ENCODE measurements at places on chromosomes 12 and 14.
A peak's percentile ranks its signal among the peaks of the same experiment; 100 is the strongest.

- peak; percentile 75 for DNase-seq
These were observed at the start of the genes C12orf60 and WBP11 for GRCh38 chr12:14803011-14803829. Gene C12orf60, plus strand, starts transcription at chr12:14803670. Its CDS starts 19,266 bp downstream, at chr12:14822936. Gene WBP11, minus strand, starts transcription at chr12:14803478. Its CDS starts 2,095 bp downstream, at chr12:14801383.

DNA sequence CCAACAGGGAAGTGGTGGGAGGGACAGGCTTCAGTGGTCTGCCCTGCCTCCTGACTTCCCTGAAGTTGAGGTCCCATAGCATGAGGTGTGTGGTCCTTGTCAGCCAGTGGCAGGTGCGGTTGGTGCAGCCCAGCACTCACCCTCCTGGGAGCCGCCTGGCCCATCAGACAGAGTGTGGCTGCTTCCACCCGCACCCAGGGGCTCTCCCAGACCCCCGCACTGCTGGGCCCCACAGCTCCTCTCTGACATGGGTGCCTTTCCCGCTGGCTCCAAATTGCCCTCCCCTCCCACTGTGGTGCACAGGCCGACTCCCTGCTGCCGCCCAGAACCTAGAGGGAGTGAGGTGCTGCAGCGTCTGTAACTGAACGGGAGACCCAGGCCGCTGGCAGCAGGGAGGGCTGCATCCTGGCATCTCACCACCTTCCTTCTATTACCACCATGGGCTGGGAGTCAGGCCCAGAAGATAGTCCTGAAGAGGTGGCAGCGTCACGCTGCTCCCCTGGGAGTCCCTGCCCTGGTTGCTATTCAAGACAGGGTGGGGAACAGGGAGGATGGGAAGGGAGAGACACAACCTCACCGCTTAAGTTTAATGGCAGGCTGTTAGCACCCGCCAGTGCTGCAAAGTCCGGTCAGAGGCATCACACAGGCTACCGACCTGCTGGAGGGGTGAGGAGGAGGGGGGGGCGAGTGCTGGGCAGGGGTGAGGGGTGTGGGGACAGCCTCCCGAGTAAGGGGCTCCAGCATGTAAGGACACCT lies 180.6 kb upstream of the PRMT8 start:
- DNase-seq = no peak

DNA sequence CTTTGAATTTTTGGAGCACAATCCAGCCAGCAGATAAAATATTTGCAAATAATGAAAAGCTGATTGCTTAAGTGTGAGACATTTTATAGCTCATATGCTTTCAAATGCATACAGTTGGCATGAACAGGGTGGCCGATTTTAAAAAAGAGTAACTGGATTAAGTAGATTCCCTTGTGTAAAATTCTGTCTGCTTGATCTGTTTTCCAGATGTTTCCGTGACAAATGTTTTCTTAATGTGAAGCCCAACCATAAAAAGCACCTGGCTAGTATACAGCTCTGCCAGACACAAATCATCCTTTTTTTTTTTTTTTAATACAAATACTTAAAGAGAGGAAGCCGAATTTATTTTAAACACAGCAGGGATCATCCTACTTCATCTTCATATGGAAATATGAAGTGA lies 440.7 kb downstream of the CCER1 start:
- no peak for DNase-seq

DNA sequence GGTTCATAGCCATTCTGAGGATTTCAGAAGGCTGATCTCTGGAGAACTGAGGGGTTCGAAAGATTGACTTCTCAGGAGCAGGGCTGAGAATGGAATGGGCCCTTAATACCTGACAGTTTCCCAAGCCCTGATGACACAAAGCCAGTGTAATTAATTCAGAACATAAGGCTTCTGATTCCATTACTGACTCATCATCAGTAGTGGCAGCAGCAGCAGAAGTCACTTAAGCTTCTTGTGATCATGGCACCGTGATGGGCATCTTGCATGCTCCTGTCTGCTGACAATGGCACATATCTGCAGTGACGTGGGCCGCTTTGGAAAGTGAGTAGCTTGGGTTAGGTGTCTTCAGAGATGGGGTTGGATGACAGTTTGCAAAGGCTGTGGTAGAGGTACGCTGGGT lies 38.2 kb upstream of the GSG1 start:
- DNase-seq = no peak

- DNase-seq = no peak
These were observed 16.0 kb upstream of the ZNF410 start for GRCh38 chr14:73870525-73871235.

DNA sequence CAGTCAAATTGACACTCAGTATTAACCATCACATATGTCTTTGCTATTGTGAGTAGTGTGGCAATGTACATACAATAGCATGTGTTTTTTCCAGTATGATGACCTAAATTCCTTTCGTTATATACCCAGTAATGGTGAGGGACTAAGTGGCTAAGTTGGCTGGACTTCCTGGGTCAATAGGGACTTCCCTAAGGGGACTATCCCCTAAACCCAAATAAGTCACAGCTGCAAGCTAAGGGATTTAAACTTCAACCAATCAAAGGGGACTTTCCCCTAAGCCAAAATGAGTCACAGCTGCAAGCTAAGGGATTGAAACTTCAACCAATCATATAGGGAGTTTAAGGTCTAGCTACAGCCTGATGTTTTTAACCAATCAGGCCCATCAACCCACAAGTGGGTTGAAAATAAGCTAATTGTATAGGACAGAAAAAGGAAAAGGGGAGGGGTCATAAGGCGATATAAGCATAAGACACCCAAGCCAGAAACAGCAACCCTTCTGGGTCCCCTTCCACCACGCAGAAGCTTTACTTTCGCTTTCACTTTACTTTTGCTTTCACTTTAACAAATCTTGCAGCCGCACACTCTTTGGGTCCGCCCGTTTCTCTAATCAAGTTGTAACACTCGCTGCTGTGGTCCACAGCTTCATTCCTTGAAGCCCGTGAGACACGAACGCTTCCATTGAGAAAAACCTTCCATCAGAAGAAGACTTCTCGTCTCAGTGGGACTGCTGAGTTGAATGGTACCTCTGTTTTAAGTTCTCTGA lies 404.4 kb downstream of the FLRT2 start:
- no peak for DNase-seq

GRCh38 chr12:91954326-91954725 lies 191.3 kb downstream of the BTG1 start:
- DNase-seq = no peak
